Hippocampal formation (tissue), 2 donors: ENCODE measurements at places on chromosomes 7 and 10.

- DNase-seq = no peak
Measured at GRCh38 chr10:112362833-112363232, 11.1 kb upstream of the ACSL5 start.

- no peak for DNase-seq
Measured at GRCh38 chr10:93406364-93407145, 75.6 kb downstream of the MYOF start.

DNA sequence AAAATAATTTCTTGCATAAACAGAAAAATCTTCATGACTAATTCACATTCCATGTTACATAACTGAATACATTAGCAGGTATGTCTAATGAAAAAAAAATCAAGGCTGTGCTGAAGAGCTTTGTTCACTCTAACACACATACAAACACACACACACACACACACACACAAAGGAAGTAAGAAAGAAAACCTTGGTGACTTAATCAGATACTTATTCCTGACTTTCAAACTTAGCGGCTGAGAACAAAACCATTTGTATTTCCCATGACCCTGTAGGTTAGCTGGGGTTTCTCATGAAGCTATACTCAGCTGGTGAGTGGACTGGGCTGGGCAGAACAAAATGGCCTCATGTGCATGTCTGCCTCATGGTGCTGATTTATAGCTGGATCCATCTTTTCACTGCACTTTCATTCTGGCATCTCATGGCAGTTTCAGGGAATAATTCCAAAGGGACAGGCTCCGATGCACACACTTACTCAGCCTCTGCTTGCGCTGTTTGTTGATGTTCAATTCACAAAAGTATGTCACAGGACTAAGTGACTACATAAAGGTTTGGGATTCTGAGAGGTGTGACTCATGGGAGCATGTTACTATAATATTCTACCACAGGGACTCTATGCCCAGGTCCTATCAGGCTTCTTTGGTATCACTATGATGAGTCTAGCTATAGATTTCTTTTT is 161.2 kb downstream of the PCLO start:
- DNase-seq = no peak

GRCh38 chr10:36119455-36119854 is 477.4 kb upstream of the FZD8 start:
- DNase-seq = no peak

DNA sequence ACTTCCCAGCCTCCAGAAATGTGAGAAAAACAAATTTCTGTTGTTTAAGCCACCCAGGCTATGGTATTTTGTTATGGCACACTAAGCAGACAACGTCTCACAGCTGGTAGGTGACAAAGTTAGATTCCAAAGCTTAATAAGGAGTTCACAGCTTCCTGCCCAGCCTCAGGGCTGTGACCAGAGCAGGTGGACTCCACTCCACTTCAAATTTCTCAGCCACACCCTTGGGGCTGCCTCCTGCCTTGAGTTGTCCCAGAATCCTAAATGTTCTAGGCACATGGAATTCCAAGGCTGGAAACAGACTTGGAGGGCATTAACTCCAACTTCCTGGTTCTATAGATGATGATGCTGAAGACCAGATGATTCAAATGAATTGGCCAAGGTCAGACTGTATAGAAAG is 310.7 kb downstream of the GRID1 start:
- DNase-seq = no peak

- DNase-seq = no peak
Measured at GRCh38 chr10:17066000-17066399, 63.6 kb downstream of the CUBN start.

DNA sequence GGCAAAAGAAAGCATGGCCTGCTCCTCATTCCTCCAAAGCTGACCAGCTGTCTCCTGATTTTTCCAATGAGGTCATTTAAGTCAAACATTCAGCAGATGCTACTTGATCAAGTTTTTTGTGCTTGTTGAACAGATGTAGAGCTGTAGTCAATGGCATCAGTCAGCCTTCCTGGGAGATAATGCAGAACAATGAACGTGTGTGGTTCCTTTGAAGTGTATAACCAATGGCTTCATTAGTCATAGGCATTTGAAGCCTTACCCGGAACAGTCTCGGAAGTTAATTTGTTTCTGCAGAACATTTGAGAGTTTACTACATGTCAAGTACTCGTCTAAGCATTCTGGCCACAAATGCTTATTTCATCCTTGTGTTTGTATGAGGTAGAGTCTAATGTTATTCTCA is 227.1 kb downstream of the ADRA2A start:
- DNase-seq = no peak
